ENCODE measurements at places on chromosomes 5 and 9.

- DNase-seq, result peak; percentile 88
These were observed 24.5 kb upstream of the DPYSL3 start for GRCh38 chr5:147534172-147534951.

GRCh38 chr5:67606586-67606947, 410.0 kb upstream of the CD180 start:
- no peak for DNase-seq

- no peak for DNase-seq
These were observed 64.4 kb downstream of the NFIB start for GRCh38 chr9:14249527-14249926.

DNA sequence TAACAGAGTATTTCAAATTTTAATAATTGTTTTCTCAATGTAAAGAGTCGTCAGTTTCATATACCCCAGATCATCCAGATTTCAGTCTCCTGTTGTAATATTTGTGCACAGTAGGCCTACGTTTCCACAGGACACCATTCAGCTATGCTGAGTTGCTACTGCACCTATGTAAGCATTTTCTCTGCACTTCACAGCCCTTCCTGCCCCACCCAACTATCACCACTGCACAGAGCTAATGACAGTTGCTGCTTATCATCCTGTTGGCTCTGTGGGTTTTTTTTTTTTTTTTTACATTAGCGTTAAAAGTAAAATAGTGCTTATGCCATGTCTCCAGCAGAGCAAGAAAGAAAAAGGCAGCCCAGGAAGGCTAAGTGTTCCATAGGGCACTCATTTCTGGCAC, 5.9 kb upstream of the PRKACG start:
- no peak for DNase-seq

- no peak for DNase-seq
These were observed 8.7 kb upstream of the GFI1B start for GRCh38 chr9:132969783-132970182.

DNA sequence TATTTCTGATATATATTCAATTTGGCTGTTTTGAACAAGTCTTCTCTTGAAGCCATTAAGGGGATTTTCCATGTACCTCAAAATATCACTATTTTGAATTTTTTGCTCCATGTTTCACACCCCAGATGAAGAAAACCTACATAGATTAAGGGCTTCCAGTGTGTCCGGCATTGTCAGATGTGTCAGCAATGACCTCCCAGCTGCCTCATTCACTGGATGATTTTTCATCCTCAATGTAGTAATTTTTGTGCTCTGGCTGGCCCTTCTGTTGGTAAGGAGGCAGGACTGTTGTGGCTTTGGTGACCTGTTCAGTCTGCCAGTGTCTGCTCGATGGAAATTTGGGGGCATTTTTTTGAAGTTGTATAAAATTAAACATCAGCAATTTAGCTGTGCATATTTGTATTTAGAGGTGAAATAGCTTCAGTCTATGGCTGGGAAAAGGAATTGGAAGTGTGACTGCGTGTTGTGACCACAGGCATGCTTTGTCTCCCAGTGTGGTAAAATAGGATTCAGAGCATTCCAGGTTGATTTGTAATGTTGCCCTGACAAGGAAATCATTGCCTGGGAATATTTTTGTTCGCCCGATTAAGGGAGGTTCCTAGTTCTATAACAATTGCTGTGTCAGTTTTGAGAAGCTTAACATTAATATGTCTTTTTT, 312.4 kb downstream of the ARHGEF28 start:
- DNase-seq, result peak; percentile 70
